ENCODE measurements at places on chromosomes 3 and 15.

- no peak for DNase-seq
Observed at GRCh38 chr3:157201648-157202278, 41.8 kb upstream of the CCNL1 start.

GRCh38 chr3:69191516-69191915 is 69.1 kb upstream of the LMOD3 start:
- no peak for DNase-seq

DNA sequence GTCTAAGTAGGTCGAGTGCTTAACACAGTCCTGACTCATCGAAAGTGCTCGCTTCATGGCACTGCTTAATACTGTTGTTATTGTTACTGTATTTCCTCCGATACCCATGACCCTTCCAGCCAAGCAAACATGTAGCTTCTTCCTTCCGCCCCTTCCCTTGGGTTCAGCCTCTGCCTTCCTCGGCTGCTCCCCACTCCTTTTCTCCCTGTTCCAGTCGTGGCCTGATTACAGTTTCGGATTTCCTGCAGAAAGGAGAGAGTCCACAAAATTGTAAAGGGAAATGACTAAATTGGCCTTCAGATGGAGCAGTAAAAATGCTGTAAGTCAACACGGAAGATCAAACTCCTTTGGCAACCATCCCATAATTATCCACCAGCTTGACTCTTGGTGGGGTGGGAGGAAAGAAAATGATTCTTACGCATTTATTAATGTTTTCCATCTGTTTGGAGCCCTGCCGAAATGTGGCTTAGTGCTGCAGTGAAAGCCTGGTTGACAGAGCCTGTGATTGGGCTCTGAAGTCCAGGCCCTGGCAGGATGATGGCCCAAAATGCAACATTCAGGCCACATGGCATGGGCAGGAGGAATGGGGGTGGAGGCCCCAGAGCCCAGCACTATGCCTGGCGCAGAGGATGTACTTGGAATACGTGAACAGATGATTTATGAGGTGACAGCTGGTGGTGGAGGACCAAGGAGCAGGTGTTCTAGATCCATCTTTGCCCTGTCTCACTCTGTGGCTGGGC is 37.6 kb downstream of the FAM3D start:
- no peak for DNase-seq

DNA sequence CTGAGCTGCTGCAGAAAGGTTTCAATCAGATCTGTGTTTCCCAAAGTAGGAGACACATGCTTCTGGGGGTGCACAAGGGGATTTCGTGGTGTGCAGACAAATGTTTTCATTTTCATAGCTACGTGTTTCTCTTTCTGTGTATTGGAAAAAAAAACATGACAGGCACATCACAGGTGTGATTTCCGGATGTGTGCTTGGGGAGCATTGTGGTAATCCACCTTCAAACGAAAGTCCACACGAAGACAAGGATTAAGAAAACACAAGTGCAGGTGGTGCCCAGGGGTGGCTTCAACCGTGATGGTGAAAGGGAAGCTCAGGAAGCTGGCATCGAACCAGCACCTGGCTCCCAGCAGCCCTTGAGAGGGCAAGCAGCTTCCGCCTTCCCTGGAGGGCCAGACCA is 164.6 kb upstream of the LINGO1 start:
- no peak for DNase-seq

GRCh38 chr15:88658972-88659931 is 20.4 kb downstream of the ISG20 start:
- no peak for DNase-seq

GRCh38 chr15:90710436-90711027 is 6.6 kb upstream of the BLM start:
- no peak for DNase-seq

DNA sequence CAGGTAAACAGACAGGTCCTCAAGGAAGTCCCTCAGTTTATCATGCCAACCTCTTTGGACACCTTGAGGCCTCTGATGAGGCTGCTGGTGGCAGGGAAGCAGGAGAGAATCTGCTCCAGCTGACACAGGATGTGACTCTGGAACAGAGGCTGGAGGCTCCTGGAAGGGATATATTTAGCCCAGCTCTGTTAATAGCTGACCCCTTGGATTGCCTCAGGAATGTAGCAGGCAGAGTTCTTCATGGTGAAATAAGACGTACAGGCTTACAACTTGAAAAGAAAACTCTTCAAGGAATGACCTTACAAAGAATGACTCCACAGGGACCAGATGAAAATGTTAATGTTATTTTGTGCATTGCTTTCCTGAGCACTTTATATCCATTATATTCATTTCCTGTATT is 90.5 kb downstream of the AQP9 start:
- no peak for DNase-seq

GRCh38 chr3:42123824-42124658 is 32.9 kb downstream of the TRAK1 start:
- no peak for DNase-seq

GRCh38 chr3:42117175-42118008 is 26.2 kb downstream of the TRAK1 start:
- no peak for DNase-seq

DNA sequence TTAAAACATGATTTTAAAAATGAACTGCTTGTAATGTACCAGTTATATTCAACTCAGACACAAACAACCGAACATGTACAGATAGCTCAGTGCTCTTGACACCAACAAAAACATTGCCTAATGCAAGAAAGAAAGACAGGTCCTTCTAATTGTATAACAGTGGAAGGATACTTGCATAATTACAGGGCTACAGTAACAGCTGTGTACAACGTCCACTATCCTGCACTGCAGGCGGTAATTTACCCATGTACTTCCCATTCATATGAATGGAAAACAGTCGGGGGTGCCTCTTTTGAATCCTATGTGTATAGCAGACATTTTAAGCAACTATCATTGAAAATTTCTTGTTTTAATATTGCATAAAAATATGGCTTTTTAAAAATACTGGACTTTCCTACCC is 41.1 kb upstream of the PLSCR5 start:
- DNase-seq: no peak

- DNase-seq: no peak
Observed at GRCh38 chr3:135087782-135088181, 292.7 kb downstream of the EPHB1 start.

- no peak for DNase-seq
Observed at GRCh38 chr3:8841472-8841871, 72.1 kb upstream of the OXTR start.

- no peak for DNase-seq
Observed at GRCh38 chr3:8143186-8143585, 358.4 kb upstream of the LMCD1 start.

DNA sequence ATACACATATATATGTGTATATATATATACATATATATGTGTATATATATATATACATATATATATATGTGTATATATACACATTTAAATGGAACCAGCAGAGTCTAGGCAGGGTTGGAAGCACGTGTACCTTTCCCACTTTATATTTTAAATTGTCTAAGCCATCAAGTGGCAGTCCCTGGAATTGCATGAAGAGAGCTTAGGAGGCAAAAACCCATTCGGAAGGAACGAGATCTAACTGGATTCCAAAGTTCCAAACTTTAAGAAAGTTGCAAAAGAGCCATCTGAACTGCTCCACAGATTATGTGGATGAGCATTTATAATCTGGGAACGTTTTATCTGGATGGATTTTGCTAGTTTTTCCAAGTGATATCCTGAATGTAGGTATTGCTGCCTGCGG is 186.5 kb downstream of the FOXP1 start:
- DNase-seq: no peak

- DNase-seq: no peak
Observed at GRCh38 chr3:152405915-152406802, 137.4 kb downstream of the MBNL1 start.

GRCh38 chr3:176574786-176575185 is 622.5 kb downstream of the TBL1XR1 start:
- DNase-seq: no peak

- no peak for DNase-seq
Observed at GRCh38 chr3:168341192-168341815, 245.6 kb upstream of the GOLIM4 start.

DNA sequence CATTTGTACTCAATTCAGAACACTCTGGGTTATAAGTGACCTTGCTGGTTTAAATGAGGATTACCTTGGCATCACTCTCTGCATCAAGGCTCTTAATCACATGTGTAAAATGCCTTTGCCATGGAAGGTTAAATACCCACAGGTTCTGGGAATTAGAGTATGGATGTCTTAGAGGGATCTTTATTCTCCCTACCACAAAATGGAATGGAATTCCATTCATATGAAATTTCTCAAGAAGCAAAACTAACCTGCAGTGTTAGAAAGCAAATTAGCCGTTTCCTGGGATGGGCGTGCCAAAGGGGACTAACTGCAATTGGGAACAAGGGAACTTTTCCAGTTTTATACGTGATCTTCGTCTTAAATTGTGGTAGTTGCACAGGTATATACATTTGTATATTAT is 39.8 kb downstream of the TBL1XR1 start:
- no peak for DNase-seq

GRCh38 chr15:64742385-64742784 is 33.0 kb downstream of the RBPMS2 start:
- DNase-seq: no peak

GRCh38 chr15:31453558-31454318 is 127.1 kb downstream of the KLF13 start:
- no peak for DNase-seq

DNA sequence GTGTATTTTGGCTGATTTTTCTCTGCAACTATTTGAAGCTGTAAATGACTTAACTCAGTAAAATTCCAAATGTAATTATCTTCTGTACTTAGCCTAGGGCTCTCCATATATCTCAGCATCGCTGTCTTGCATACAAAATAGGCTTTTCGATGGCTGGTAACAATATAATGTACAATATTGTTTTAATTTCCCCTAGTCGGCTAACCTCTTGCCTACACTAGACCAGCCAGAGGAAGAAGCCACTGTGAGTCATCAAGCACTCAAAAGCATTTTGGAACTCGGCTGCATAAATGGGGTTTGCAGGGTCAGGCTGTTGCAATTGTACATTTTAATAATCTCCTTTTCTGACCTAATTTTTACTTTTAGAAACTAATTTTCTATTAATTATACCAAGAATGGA is 583.8 kb downstream of the FOXP1 start:
- DNase-seq: no peak

GRCh38 chr3:178434206-178434805 is 101.9 kb upstream of the KCNMB2 start:
- DNase-seq: no peak

GRCh38 chr3:183731611-183732010 is 34.0 kb downstream of the YEATS2 start:
- DNase-seq: no peak

GRCh38 chr3:30733209-30733608 is 126.8 kb downstream of the TGFBR2 start:
- DNase-seq: no peak

GRCh38 chr15:48935236-48935635 is 28.5 kb downstream of the SHC4 start:
- no peak for DNase-seq

- DNase-seq: no peak
Observed at GRCh38 chr3:88000853-88001252, 58.0 kb downstream of the CGGBP1 start.

DNA sequence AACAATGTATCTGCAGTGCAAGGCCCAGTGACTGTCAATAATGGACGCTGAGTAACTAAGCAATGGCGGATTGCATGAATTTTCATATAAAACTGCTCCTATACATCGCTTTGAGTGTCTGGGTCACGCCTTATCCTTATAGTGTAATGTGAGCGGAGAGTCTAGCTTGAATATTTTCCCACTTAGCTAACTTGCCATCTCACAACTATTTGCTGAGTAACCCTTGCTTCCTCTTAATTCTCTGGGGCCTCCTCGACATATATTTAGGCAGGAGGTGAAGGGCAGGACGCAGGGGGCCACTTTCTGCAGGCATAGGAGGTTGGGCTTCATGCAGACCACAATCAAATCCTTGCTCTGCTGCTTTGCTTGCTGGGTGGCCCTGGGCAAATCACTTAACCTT is 24.0 kb downstream of the ST8SIA2 start:
- no peak for DNase-seq

GRCh38 chr3:13575459-13576061 is 26.6 kb downstream of the FBLN2 start:
- DNase-seq: no peak

- no peak for DNase-seq
Observed at GRCh38 chr3:8482960-8483665, 18.5 kb upstream of the LMCD1 start.

GRCh38 chr3:30075514-30075913 is 530.9 kb upstream of the TGFBR2 start:
- DNase-seq: no peak

GRCh38 chr15:33021806-33022389 is 172.6 kb downstream of the FMN1 start:
- no peak for DNase-seq

DNA sequence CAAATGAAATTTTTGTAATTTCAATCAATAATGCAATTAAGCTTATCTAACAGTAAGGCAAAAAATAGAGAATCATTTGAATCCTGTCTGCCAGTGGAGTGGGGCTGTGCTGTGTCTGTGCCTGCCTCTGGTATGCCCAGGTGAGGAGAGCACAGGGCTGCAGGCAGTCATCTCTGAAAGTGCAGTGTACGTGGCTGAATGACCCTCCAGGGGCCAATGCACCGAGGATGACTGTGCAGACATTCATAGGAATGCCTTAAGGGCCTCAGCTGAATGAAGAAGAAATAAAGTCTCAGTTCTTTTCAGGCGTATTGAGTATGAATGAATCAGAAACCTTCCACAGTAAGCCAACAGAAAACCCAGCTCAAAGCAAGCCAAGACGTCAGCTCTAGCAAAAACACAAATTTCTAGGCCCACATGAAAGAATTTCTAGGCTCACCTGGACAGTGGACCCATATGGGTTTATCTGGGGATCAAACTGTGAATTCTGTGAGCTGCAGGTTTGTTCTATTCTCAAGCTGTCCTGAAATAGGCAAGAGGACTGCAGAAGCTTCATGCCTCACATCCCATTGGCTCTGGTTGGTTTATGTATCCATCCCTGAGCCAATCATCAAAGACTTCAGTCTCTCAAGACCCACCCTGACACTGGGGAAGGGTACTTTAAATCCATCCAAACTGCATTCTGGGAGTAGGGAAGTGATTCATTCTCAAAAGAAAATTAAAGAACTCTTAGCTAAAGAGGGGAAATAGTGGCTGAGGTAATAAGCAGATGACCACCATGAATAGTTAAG is 123.4 kb downstream of the SSR3 start:
- no peak for DNase-seq

GRCh38 chr3:194661946-194662345 is 10.0 kb downstream of the LSG1 start:
- DNase-seq: no peak

GRCh38 chr3:130341882-130342281 is 3.6 kb upstream of the COL6A5 start:
- DNase-seq: no peak

DNA sequence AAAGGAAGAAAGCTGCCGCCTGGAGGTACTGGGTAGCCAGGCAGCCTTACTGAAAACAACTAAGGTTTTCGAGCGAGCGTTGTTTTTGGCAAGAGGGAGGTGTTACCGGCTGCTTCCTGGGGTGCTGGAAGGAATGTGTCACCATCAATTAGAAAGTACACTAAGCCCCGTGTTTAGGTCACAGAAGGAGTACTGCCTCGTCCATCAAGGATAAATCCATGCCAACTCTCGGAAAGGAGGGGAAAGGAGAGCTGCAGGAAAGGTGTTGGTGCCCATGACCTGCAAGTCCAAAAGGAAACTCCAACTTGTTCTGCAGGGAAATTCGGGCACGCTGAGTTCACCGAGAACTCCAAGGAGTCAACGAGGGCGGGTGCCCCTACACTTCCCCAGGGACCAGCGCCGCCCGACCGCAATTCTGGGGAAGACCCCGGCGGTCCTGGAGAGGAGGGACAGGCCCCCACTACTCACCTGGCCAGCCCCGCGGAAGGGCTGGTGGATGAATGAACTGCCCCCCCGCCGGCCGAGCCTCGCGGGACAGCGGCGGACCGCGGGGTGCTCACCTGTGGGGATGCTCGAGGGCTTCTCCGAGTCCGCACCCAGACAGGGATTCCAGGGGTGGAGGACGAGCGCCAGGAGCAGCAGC is 542 bp downstream of the PLOD2 start:
- no peak for DNase-seq

Measured in memory B cell (primary cell).